Neural progenitor cell (in vitro differentiated cells): ENCODE measurements at places on chromosomes 16 and 17. TPM values are rescaled to one million over a fixed set of nuclear protein-coding genes. Genes with fewer than 3 reads are reported as not detected.

DNA sequence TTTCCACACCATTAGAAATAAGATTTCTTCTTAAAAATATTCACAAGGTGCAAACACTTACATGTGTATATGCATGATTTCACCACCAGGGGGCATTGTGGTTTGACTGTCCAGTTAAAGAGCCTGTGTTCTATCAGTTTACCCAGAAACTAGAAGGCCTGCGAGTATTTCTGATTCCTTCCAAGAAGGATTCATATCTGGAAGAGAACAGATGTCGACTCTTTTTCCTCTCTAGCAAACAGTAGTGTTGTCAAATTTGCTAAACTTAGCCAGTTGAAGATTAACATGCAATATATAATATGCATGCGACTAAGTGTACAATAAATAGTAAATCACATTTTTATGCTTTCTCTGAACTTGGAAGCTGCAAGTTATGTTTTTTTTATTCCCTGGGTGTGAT is 404.1 kb downstream of the WWOX start:
- no peaks in the 10 kb centered on the region for H3K36me3 ChIP-seq
- DNase-seq = peak; percentile 81
- H3K27me3 ChIP-seq = no peaks in the 10 kb centered on the region
- H3K27ac ChIP-seq = no peak overlapping the region

DNA sequence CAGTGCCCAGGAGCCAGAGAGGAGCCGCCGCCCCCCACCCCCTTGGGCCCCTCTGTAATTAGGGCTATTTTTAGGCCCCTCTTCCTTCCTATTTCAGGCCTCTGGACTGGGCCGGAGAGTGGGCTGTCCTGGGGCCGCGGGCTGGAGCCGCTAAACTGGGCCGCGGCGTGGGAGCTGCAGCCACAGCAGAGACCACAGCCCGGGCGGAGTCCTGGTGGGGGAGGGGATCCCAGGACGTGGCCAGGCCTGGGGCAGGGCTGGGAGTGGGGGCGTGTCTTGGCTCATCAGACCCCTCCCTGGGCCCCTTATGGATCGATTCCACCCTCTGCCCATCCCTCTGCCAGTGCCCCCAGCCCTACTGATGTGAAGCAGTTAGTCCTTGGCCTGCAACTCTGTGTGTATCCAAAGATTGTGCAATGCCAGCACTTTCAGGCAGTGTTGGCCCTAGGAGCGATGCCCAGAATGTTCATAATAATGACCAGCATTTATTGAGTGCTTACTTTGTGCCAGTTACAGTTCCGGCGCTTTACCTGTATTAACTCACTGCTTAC is 15.0 kb upstream of the TAC4 start:
- H3K4me1 ChIP-seq = peaks cover 20% of the 10 kb centered on the region
- no peaks in the 10 kb centered on the region for H3K27me3 ChIP-seq
- no peak overlapping the region for H3K27ac ChIP-seq
- H3K36me3 ChIP-seq = no peaks in the 10 kb centered on the region
- no peak overlapping the region for H3K4me3 ChIP-seq
- no peak for DNase-seq

DNA sequence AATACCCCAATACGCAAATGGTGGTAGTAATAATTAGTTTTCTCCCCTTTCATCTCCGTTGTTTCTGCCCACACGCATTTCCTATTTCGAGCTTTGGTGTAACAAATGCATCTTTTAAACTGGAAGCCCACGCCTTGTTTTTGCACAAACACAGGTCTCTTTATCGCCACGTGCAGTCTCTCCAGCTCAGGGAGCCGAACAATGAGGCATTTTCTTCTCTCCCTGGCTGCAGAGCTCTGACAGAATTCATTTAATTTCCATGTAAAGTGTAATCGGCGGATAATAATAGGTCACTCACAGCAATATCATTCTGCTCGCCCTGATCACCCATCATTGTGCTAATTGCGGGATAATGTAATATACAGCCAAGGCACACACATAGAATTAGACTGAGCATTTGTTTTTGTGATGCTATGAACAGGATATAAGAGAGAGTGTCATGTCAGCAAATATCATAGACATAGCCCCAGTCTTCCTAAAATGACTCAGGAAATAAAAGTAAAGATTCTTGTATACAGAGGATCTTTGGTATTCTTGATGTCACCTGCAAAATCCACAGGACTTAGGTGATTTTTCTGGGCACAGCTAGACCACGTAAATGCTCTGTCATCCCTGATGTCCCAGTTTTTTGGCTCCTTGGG is 452.6 kb upstream of the CDH11 start:
- no peak overlapping the region for H3K27ac ChIP-seq
- DNase-seq = no peak
- no peak overlapping the region for H3K4me3 ChIP-seq
- no peaks in the 10 kb centered on the region for H3K36me3 ChIP-seq
- peaks cover 5% of the 10 kb centered on the region for H3K4me1 ChIP-seq
- H3K27me3 ChIP-seq = no peaks in the 10 kb centered on the region

DNA sequence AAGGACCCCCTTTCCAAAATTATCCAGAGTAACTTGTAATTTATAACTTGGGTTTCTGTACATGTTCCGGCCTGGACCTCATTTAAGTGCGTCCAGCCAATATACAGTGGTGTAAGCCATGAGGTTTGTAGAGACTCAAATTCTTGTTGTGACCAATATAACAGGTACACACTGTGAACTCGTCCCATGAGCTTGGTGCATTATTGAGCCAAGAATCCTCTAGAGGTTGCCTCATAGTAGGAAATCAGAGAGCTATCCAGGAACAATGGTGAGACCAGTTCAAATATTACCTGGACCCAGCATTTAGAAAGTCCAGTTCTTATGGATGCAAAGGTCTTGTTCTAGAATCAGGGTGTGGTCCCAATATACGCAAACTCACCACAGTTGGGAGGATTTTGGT is 138.2 kb downstream of the NPIPB5 start:
- H3K4me1 ChIP-seq = no peaks in the 10 kb centered on the region
- H3K27ac ChIP-seq = no peak overlapping the region
- no peaks in the 10 kb centered on the region for H3K27me3 ChIP-seq
- no peak for DNase-seq
- no peak overlapping the region for H3K4me3 ChIP-seq
- H3K36me3 ChIP-seq = no peaks in the 10 kb centered on the region

- H3K4me3 ChIP-seq = no peak overlapping the region
- no peaks in the 10 kb centered on the region for H3K4me1 ChIP-seq
- no peaks in the 10 kb centered on the region for H3K27me3 ChIP-seq
Measured at GRCh38 chr17:30148376-30148775, 31.8 kb downstream of the NSRP1 start.

DNA sequence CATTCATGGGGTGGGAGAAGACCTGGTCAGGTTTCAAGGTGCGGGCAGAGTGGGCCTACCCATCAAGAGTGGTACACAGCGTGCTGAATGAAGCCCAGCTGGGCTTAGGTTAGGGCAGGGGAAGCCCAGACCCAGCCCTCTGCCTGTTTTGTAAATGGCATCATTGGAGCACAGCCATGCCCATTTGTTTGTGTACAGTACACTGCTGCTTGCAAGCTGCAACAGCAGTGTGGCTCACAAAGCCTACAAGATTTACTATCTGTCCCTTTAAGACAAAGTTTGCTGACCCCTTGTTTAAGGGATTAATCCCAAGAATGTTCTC is 230.1 kb upstream of the TNRC6C start:
- H3K27ac ChIP-seq = no peak overlapping the region
- H3K27me3 ChIP-seq = peaks cover 6% of the 10 kb centered on the region
- peaks cover 6% of the 10 kb centered on the region for H3K4me1 ChIP-seq
- H3K4me3 ChIP-seq = no peak overlapping the region
- H3K36me3 ChIP-seq = peaks cover 10% of the 10 kb centered on the region

- H3K4me3 ChIP-seq = peak overlapping the region; percentile 74
- DNase-seq = no peak
- peaks cover 46% of the 10 kb centered on the region for H3K4me1 ChIP-seq
- H3K27me3 ChIP-seq = peaks cover 100% of the 10 kb centered on the region
- no peak overlapping the region for H3K27ac ChIP-seq
Measured at GRCh38 chr17:9020824-9021157, 519 bp upstream of the NTN1 start.

- H3K36me3 ChIP-seq = no peaks in the 10 kb centered on the region
- H3K27me3 ChIP-seq = no peaks in the 10 kb centered on the region
- no peak overlapping the region for H3K27ac ChIP-seq
- DNase-seq = no peak
- peaks cover 15% of the 10 kb centered on the region for H3K4me1 ChIP-seq
- H3K4me3 ChIP-seq = no peak overlapping the region
Measured at GRCh38 chr17:50102164-50102991, 7.2 kb downstream of the PDK2 start.

DNA sequence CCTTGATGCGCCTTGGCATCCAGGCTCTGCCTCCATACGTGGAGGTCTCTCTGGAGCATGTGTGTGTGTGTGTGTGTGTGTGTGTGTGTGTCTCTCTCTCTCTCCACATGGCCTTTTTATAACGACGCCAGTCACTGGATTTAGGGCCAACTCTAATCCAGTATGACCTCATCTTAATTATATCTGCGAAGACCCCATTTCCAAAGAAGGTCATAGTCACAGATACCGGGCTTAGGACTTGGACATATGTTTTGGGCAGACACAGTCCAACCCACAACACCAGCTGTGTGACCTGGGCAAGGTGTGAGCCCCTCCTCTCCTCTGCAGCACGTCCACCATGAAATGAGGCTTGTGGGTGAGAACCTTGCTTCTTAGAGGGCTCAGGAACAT is 138.4 kb upstream of the PLCG2 start:
- no peaks in the 10 kb centered on the region for H3K27me3 ChIP-seq
- H3K4me1 ChIP-seq = peaks cover 42% of the 10 kb centered on the region
- DNase-seq = no peak

DNA sequence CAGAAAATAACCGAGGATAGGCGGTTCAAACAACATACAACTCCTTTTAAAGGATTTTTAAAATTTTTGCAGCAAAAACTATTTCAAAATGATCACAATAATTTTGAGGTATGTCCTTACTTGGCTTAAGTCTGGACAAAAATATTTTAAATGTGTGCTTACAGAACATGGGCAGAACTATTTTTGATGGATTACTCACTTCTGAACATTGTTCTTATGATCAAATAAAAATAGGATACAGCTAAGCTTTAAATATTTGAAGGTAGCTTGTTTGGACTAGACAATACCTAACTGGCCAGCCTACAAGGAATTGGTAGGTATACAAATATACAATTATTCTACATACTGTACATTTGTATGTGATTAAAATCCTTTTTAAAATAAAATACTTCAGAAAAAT is 14.3 kb upstream of the INTS2 start:
- H3K27ac ChIP-seq = no peak overlapping the region
- H3K4me3 ChIP-seq = no peak overlapping the region
- H3K36me3 ChIP-seq = peaks cover 30% of the 10 kb centered on the region
- no peaks in the 10 kb centered on the region for H3K27me3 ChIP-seq
- no peak for DNase-seq

- DNase-seq = no peak
- H3K4me3 ChIP-seq = no peak overlapping the region
- no peaks in the 10 kb centered on the region for H3K36me3 ChIP-seq
- no peak overlapping the region for H3K27ac ChIP-seq
- no peaks in the 10 kb centered on the region for H3K27me3 ChIP-seq
Measured at GRCh38 chr16:53844804-53845203, 140.8 kb downstream of the FTO start.

GRCh38 chr16:12170103-12171040 is 193.8 kb downstream of the SNX29 start:
- peaks cover 13% of the 10 kb centered on the region for H3K4me1 ChIP-seq
- no peak for DNase-seq
- H3K36me3 ChIP-seq = no peaks in the 10 kb centered on the region

GRCh38 chr17:7219812-7220592 is at the start of the genes ACADVL and DLG4:
TSS of gene ACADVL (plus strand) at chr17:7219938. CDS start at chr17:7219985, 47 bp downstream.
TSS of gene DLG4 (minus strand) at chr17:7219836.
- H3K4me3 ChIP-seq = peak within 1 kb of the TSS; percentile 94
- H3K27ac ChIP-seq = no peak within 1 kb of the TSS
- no peaks in the 10 kb centered on the region for H3K36me3 ChIP-seq
- peak; percentile 90 for DNase-seq

DNA sequence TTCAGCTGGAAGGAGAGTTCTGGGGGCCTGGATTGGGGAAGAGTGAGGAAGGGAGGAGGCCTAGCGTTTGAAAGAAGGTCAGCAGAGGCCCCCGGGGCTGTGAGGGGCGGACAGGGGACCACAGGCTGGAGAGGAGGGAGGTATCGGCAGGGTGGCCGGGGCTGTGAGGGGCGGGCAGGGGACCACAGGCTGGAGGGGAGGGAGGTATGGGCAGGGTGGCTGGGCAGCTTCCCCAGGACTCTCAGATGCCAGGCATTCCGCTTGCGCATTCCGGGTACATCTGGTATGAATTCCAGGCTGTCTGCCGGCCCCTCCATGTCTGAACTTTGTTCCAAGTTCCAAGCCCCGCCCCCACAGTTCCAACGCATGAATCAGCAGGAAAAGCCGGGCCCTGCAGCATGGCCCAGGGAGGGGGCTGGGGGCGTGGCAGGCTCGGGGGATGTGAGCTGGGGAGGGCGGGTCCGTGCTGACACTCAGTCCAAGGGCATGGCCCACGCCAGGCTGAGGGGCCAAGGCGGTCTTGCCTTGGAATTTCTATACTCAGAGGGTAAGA is 4.3 kb upstream of the TLCD2 start:
- peak; percentile 96 for DNase-seq
- H3K4me1 ChIP-seq = peaks cover 34% of the 10 kb centered on the region
- no peaks in the 10 kb centered on the region for H3K36me3 ChIP-seq
- peak overlapping the region; percentile 78 for H3K4me3 ChIP-seq
- no peak overlapping the region for H3K27ac ChIP-seq

DNA sequence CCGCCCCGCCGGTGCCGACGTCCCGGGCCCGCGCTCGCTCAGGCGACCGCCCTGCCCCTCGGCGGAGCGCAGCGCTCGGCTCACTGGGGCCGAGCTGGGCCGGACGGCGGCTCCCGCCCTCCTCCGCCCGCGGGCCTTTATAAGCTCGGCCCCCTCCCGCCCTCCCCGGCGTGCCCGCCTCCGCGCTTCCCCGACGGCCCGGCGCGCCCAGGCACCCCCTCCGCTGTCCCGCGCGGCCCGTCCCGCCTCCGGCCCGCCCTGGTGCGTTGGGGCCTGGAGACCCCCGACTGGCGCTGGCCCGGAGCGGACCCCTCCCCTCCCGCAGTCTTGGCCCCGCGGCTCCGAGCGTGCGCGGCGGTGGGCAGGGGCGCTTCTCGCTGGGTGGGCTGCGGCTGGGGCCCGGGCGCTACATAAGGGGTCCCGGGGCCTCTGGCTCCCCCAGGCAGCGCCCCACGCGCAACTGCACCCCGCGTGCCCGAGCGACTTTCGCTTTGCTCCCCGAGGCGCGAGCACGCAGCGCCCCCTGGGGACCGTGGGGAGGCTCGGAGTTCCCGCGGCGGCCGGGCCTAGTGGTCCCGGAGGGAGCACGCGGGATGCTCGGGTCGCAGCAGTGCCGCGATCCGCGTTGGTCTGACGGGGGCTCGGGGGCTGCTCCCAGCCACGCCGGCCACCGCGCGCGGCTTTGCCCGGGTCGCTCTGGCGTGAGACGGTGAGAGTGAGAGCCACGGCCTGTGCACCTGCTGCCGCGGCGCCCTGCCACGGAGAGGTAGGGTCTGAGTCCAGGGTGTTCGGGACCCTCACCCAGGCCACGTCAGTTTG is at the start of gene PIEZO1:
Gene PIEZO1, minus strand, starts transcription at position 115 of the 819 bp plus-strand sequence. CDS start 256 bp downstream, outside the sequence.
- peak within 1 kb of the TSS; percentile 50 for H3K4me3 ChIP-seq
- peaks cover 39% of the 10 kb centered on the region for H3K27me3 ChIP-seq
- peak; percentile 70 for DNase-seq
- no peaks in the 10 kb centered on the region for H3K36me3 ChIP-seq

SHISA9 gene
- total RNA-seq = 2.5 and 3.0 TPM in 2 replicates

CSHL1 gene
- not detected in 2 replicates for total RNA-seq

CHD3 gene
- 12.8 and 28.0 TPM in 2 replicates for total RNA-seq

COX6A2 gene
- not detected in 2 replicates for total RNA-seq

MT1M gene
- total RNA-seq = not detected in 2 replicates

ASPHD1 gene
- 0.97 and 4.5 TPM in 2 replicates for total RNA-seq
